ENCODE measurements at places on chromosomes 16 and 17.
A peak's percentile ranks its signal among the peaks of the same experiment; 100 is the strongest.

DNA sequence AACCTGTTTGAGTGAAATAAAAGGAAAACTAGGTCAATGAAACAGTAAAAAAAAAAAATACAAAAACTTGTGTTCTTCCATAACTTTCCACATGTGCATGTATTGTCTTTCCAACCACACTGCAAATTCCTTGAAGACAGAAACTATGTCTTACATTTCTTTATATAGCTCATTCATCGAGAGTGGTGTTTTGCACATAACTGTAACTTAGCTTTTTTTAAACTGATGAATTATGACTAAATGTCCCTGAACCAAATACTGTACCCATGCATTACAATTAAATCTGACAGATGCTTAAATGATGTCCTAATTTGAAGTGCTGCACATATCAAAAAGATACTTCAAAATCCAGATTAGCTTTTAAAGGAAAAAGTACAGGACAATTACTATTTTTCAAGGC lies 50.1 kb downstream of the BRIP1 start:
- DNase-seq: peak; percentile 53

DNA sequence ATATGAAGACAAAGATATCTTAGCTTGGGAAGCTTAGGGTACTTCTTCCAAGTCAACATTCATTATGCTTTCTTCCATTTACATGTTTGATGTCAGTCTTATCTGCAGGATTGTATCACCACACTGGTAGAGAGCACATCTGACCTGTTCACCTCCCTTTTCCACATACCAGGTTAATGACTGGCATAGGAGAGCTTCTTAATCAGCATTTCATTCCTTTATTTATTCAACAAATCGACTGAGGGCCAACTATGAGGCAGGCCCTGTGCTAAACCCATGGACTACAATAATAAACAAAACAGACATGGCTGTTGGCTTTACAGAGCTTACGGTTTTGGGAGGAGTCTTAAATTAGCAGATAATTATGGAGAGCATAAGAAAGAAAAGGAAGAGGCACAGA lies 378.1 kb upstream of the CDH11 start:
- DNase-seq: no peak

GRCh38 chr16:9012848-9013507 lies 49.3 kb upstream of the USP7 start:
- DNase-seq: no peak

DNA sequence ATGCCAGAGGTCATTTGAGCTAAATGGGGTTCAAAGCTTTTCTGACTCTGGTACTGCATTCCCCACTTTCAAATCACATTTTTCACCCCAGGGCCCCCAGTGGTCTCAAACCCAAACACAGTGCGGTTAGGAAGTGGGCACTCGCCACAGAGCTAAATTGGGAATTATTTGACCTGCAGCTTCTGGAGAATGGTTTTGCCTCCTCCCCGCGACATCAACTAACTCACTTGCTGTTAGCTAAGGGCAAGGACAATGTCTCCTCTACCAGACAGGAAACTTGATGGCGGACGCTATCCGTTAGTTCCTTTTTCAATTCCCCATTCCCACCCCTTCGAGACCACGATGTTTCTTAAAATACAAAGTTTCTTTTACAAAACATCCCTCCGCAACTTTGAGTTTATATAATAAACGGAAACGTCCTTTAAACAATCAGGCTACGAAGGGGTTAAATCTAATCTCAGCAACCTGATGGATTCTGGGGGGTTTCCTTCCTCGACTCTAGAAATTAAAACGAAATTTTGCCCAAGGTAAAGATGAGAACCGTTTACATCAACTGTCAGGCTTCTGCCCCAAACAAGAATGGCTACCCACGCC lies 500 bp upstream of the KAT7 start:
- no peak for DNase-seq

GRCh38 chr17:47287639-47288038 lies 34.0 kb downstream of the ITGB3 start:
- DNase-seq: no peak

GRCh38 chr17:81664051-81664470 lies 2.3 kb downstream of the OXLD1 start:
- no peak for DNase-seq

GRCh38 chr17:21171309-21171922 lies 42.5 kb downstream of the TMEM11 start:
- no peak for DNase-seq

GRCh38 chr16:13359835-13360234 lies 458.4 kb downstream of the SHISA9 start:
- no peak for DNase-seq

GRCh38 chr17:9968881-9969280 lies 63.8 kb upstream of the RCVRN start:
- no peak for DNase-seq

DNA sequence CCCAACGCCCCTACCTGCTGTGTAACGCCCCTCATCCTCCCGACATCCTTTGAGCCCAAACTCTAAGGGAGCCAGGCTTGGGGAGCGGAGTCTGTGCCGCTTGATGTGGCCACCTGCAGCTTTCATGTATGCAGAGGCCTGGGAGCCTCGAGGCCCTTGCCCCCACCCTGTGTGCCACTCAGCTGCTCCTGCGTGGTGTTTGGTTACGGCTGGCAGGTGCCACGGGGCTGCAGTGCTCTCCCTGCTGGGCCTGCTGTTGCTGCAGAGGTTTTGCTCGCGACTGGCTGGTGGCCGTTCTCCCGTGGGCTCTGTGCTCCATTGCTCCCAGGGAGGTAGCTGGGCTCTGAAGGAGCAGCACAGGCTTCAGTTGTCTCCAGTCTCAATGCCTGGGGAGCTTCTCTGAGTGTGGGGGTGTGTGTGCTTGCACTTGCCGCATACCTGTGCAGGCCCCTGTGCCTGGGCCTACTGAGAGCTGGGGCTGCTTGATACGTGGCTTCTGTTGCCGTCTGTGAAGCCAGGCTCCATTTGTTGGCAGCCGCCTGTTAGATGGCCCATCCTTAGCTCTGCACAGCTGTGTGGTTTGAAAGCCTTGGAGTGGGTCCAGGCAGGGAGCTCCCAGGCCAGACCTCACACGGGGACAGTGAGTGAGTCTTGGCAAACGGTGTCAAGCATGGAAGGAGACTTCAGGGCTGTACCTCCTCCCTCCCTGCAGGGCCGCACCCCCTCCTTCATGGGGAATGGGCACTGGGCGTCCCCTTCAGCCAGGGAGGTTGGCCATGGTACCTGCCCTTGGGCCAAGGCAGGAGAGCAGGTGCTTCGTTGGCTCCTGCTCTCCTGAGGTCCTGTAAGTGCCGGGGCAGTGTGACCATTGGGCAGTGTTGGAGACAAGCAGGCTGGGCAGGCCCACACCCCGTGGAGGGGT lies 47.2 kb downstream of the PDPK1 start:
- DNase-seq: no peak

- no peak for DNase-seq
Measured at GRCh38 chr17:45020354-45021138, 30.9 kb downstream of the DCAKD start.

DNA sequence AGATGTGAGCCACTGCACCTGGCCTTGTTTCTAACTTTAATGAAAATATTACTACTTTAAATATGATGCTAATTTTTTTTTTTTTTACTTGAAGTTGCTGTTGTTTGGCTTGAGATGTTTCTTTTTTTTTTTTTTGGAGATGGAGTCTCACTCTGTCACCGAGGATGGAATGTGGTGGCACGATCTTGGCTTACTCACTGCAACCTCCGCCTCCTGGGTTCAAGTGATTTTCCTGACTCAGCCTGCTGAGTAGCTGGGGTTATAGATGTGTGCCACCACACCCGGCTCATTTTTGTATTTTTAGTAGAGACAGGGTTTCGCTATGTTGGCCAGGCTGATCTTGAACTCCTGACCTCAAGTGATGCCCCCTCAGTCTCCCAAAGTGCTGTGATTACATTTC lies 23.6 kb downstream of the IGSF6 start:
- peak; percentile 34 for DNase-seq

DNA sequence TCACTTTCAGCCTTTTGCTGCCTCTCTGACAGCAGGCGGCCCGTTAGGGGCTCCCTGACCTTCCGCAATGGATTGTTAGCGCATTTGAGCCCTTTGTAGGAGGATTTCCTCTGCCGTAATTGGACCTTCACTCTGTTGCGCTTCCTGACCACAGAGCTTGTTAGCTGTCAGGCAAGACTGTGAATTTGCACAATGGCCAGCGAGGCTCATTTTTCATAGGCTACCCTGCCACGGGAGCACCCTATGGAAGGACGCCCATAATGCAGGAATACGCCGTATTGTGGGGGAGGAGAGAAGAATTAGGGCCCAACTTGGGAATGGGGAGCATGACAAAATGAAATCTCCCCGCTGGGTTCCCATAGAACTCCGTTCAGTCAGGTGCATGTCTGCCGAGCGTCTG lies 205.2 kb upstream of the NLRP1 start:
- DNase-seq: no peak

DNA sequence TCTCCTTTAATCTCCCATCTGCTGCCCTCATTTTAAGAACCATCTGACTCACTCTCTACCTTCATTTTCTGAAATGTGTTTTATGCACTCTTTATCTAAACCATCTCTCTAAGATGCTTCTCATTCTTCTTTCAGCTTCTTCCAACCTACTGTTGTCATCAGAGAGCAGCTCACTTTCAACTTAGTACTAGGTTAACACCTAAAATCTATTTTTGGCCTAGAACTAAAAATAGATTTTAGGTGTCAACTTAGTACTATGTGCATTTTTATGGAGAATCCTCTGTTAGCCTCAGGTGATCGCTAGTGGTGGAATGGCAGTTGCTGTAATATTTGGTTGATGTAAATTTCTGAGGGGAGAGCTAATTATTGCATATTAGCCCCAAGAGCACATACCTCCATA lies 277.1 kb downstream of the KCNJ2 start:
- no peak for DNase-seq

DNA sequence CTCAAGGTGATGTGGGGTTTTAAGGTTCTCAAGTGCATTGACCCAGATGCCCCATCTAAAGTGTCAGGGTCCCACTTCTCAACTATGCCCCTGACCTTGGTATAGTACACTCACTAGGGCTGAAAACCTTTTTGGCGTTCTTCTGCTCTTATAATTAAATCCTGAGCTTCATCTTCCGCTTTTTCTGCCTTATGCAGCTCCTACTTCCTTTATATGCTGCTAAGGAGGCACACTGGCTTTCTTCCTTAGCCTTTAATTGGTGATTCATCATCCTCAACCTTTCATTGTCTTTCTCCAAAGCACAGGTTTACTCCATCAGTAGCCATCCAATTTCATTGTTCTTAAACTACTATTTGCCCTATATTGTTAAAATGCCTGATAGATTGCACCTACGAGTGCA lies 5.3 kb upstream of the NF1 start:
- no peak for DNase-seq

- no peak for DNase-seq
Measured at GRCh38 chr17:64484380-64484779, 12.5 kb downstream of the POLG2 start.

DNA sequence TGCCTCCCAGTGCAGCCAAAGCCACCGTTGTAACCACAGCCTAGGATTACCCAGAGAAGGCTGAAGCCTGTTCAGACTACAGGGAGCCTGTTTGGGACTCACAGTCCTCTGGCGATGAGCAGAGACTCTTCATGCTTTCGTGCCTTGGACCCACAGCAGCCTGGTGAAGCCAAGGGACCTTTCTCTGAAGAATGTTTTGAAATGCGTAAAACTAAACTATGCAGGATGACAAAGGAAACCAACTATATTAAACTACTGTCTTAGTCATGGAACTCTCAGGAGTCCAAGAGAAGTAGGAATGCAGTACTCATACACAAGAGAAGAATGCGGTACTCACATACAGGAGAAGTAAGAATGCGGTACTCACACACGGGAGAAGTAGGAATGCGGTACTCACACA lies 20.9 kb downstream of the ABR start:
- no peak for DNase-seq

DNA sequence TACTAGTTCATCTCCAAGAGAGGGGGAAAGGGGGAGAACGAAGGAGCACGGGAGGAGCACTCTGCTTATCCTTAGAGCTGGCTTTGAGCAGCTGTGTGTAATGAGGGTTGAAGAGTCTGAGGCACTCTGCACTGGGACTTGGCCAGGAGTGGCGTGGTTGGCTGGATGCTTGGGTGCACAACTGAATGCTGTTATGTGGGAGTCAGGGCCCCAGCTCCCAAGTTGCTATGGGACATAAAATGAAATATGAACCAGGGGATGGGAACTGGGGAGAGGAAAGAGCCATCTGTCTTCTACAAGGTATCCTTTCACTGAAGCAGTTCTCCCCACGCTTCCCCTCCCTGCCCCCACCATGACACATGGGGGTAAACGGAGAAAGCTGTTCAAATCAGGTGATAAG lies 105.9 kb upstream of the ANKFN1 start:
- DNase-seq: no peak

DNA sequence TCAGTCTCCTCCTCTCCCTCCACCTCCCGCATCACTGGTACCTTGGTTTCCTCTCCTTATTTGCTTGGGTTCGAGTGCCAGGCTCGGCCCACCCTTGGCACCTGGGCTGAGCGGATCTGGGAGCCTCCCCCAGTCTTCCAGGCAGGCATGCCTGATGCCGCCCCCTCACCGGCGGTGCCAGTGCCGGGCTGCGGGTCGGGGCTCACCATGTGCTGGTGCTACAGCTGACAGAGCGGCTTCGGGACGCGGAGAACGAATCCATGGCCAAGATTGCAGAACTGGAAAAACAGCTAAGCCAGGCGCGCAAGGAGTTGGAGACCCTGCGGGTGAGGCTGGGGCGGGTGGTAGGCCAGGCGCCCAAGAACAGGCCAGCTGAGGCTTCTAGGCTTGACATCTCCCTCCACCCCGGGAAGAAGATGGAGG lies 19.2 kb downstream of the FMNL1 start:
- no peak for DNase-seq

DNA sequence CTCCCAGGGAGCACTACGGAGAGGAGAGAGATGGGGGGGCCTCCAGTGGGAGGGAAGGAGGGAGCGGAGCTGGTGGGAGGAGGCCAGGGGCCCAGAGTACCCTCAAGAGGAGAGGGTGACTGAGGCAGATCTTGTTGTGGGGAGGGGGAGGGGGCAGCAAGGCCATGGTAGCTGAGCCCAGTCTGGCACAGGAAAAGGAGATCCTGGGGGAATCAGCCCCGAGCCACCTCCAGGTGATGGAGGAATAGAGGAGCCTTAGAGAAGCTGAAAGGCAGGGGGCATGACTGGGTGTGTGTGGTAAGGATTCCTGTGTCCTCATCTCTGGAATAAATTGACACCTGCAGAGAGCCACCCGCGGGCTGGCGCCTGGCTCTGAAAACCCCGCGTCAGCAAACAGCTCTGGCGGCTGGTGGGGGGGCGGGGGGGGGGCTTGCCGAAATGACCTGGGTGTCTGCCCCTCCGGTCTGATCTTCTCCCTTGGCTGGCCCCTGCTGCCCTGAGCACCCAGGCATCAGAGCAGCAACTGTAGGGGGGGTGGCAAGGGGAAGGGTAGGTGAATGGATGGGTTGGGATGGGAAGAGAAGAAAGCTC lies 1.3 kb upstream of the NLGN2 start:
- no peak for DNase-seq

DNA sequence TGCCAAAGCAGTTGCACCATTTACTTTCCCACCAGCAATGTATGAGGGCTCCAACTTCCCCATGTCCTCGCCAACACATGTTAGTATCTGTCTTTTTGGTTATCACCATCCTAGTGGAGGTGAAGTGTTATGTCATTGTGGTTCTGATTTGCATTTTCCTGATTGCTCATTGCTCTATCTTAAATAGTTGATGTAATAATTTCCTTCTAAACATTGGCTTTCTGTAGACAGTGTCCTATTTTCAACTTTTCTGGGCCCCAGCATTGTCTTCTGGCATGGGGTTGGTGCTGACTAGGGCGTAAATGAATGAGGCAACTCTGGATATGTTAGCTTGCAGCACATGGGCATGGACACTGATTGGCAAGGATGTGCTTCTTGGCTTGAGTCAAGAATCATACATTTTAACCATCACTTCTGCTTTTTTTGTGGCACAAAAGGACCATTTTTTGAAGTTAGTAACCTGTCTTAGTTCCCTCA lies 25.1 kb downstream of the PLCG2 start:
- DNase-seq: no peak

Measured in adipocyte (in vitro differentiated cells).